Stimulated activated CD4-positive, alpha-beta T cell treated with anti-CD3 and anti-CD28 coated beads, Interleukin-4, amount 100 ng/mL, for 24 hours (primary cell): ENCODE measurements at places on chromosomes 5 and 9.

GRCh38 chr5:139402561-139403158 is 1.2 kb downstream of the SPATA24 start:
- DNase-seq = peak; percentile 32

DNA sequence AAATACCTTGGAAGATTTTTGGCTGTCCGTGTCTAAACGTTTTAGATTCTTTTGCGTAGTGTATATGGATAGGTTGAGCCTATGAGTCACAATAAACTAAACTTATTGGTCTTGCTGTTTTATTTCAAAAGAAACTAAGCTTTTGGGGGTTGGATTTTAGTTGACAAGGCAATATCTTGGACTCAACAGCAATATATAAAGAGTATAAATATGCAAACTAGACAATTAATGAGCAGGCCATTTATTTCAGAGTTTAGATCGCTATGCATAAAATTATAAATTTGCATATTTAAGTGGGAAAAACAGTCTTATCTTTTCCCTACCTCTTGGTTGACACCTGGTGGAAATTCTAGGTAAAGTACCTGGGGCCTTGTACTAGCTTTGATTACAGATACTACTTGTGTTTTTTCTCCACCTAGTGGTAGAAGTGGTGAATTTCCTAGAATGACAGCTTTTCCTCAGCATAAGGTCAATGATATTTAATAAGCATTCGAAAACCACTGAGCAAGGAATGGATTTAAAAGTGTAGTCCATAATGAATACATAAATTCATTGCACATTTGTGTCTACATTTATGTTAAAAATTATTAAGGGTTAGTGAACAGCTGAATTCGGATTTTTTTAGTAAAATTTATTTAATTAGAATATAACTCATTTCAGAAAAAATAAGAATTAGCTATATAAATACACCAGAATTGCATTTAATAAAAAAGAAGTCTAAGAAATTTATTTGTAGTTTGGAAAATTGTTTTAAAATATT is 1.7 kb upstream of the ARRDC3 start:
- DNase-seq = peak; percentile 55

- DNase-seq = no peak
Measured at GRCh38 chr9:20405078-20405477, 217.2 kb downstream of the MLLT3 start.

DNA sequence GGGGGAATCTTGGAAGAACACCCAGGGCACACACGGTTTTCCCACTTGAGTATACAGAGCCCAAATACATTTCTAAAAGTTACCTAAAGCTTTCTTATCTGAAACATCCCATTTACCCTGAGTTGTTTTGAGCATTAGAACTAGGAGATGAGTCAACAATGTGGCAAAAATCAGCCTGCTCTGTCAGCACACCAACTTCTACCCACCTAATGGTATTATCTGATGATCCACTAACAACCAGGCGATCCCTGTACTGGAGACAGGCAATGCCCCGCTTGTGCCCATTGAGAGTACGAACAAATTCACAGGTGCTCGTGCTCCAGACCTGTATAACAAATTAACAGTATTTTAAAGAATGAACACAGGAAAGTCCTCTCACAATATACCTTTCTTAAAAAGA is 87.0 kb downstream of the SMIM23 start:
- DNase-seq = no peak

DNA sequence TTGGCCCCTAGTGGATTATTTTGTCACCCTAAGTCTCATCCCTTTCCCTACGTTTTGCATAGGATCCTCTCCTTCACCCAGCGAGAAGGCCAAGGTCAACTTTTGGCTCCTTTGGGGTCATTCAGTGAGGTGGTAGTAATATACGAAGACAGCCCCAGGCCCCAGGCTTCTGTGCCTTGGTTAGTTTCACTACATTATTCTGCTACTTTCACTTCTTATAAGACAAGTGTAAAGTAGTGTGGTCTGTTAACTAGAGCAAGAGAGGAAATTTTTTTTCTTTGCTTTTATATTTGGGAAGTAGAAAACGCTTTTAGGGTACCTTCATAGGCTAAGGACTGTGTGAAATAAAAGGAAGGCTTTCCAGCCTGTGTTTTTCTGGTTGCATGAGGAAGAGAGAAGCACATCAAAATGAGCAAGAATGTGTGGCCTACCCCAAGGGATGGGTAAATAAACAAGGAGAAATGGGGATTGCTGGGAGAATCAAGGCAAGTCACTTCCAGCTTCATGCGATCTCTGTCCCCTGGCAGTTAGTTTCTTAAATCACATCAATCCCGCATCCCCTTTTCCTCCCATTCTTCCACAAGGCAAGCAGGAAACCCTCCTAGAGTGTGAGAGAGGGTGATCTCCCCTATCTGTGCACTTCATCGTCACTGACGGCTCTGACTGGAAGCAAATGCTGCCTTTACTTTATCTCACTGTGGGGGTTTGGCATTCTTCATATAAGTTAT is 677.0 kb upstream of the WWC1 start:
- DNase-seq = no peak

- DNase-seq = no peak
Measured at GRCh38 chr5:142837081-142837725, 67.0 kb downstream of the ARHGAP26 start.
